ENCODE measurements at places on chromosomes 6 and 20.

DNA sequence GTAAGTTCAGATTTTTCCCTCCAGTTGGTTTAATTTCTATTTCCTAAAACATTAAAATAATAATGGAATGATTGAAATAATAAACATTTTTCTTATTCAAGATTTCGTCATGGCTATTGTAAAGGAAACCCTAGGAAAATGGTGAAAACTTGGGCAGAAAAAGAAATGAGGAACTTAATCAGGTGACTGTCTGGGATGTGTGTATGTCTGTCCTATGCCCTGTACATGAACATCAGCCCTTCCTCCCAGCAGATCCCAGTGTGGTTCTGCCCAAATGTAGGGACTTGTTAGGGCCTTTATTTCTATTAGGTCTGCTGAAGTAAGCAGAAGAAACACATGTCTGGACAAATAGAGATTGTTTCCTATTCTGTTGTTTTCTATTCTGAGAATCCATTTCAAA, 13.1 kb downstream of the RIOK1 start:
- DNase-seq, result no peak

DNA sequence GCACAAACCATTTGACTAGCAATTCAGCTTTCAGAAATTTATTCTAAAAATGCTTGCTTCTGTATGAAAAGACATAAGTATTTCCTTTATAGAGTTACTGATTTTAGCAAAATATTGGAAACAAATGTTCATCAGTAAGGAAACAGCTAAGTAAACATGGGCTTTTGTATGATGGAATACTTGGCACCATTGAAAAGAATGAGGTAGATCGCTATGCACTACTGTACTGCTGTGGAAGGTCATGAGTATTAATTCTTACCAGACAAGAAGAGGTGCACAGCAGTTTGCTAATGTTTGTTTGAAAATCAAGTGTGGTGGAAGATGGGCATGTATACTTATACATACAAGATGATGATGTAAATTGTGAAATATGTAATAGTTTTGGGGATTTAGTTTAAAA, 73.0 kb downstream of the FARS2 start:
- DNase-seq, result no peak

GRCh38 chr6:6583836-6584235, 4.7 kb upstream of the LY86 start:
- no peak for DNase-seq

- DNase-seq, result no peak
These were observed 61.6 kb upstream of the MAFB start for GRCh38 chr20:40750541-40751035.

DNA sequence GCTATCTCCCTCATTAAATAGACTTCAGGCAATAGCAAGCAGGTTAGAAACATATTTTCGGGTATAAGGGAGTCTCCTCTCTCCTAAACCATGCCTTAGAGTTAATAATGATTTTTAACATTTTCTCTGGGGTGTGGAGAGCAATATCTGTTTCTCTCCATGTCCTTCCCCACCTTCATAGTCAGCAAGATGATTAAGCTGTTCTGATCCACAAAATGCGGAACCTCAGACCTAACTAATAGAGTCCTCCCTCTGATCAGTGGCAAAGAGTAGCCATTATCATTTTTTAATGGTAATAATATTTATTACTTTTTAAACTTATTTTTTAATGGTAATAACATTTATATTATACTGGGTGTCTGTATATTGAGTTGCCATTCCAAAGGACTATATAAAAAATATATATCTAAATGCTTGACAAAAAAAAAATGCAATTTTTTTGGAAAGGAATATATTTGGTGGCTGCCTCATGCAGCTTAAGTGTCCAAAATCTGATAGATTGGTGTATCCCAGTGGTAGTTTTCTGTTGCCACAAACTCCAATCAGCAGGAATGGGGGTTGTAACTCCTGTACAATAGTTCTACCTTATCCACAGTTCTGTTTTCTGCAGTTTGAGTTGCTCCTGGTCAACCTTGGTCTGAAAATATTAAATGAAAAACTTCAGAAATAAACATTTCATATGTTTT, 14.0 kb upstream of the BTN3A2 start:
- DNase-seq, result no peak

DNA sequence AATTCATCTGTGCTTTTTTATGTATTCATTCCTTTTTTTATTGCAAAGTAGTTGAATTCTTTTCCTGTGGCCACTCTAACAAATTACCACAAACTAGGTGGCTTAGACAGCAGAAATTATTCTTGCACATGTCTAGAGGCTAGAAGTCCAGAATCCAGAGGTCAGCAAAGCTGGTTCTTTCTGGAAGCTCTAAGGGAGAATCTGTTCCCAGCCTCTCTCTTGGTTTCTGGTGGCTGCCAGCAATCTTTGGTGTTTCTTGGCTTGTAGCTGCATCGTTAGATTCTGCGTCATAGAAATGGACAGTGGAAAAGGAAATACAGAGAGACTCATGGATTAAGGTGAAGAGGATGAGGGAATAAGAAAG, 39.3 kb downstream of the GSTA2 start:
- no peak for DNase-seq

- DNase-seq, result no peak
These were observed 120.3 kb upstream of the MAFB start for GRCh38 chr20:40809361-40809760.

- no peak for DNase-seq
These were observed 559.6 kb downstream of the RFPL4B start for GRCh38 chr6:112906726-112907125.

GRCh38 chr20:44543358-44543757, 21.5 kb upstream of the SERINC3 start:
- DNase-seq, result no peak

Data from CD4-positive, alpha-beta T cell treated with Interleukin-1 beta for 1 hour (primary cell).